Effector memory CD8-positive, alpha-beta T cell (primary cell): ENCODE measurements at places on chromosomes 6 and 20.
A peak's percentile ranks its signal among the peaks of the same experiment; 100 is the strongest.

DNA sequence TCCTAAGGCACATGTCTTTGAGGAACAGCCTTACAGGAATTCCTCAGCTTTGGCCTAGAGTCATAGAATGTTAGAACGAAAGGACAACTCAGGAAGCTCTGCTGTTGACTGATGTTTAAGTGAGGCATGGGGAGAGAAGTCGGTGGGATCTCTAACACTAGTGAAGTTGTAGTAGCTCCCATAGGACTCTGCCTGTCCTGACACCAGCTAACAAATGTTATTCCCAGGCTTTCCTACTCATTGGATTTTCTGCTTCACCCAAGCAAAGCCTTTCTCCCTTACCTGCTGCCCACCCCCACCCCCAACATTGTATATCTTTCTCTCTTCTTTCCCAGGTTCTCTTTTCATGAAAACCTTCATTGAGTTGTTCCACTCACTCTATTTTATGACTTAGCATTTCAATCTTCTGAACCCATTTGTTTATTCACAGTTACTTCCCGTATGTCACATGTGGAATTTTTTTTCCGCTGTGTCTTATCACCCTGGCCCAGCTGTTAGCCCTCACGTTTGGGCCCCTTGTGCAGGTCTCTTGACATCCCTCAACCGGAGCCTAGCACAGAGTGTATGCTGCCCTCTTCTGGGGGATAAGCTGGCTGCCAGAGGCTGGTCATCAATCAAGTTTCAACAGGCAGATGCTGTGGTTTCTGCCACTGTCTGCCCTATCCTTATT, 39.2 kb upstream of the RNF8 start:
- DNase-seq, result no peak

GRCh38 chr6:66865771-66866170, 1158.7 kb upstream of the EYS start:
- no peak for DNase-seq

DNA sequence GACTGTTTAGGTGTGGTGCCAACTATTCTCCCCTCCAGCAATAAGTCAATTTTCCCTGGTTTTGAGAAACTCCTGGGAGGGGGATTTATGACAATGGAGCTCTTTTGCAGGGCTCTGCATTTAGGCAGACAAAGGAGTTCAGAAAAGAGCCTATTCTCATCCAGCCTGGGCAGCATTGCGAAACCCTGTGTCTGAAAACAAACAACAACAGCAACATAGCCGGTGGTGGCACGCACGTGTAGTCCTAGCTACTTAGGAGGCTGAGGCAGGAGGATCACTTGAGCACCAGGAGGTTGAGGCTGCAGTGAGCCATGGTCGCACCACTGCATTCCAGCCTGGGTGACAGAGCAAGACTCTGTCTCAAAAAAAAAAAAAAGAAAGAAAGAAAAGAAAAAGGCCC, 6.4 kb downstream of the CLPS start:
- DNase-seq, result no peak

- DNase-seq, result no peak
Measured at GRCh38 chr6:26270486-26270861, 94.5 kb upstream of the BTN3A2 start.

DNA sequence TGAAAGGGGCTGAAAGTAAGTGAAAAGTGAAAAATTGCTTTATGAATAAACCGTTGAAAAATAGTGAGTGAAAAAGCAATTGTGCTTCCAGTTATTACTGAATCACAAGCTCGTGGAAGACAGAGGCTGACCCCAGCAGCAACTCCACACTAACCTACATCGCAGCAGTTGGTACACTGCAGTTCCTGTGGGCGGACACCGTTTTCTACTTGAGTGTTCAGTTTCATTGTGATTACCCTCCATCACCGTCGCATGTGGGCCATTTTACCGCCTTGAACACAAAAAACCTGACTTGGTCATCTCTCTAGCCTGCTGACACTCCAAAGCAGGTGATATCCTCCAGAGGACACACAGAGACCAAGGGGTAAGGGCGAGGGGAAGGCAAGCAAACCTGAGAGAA, 28.4 kb downstream of the PRDM1 start:
- DNase-seq, result peak; percentile 37

DNA sequence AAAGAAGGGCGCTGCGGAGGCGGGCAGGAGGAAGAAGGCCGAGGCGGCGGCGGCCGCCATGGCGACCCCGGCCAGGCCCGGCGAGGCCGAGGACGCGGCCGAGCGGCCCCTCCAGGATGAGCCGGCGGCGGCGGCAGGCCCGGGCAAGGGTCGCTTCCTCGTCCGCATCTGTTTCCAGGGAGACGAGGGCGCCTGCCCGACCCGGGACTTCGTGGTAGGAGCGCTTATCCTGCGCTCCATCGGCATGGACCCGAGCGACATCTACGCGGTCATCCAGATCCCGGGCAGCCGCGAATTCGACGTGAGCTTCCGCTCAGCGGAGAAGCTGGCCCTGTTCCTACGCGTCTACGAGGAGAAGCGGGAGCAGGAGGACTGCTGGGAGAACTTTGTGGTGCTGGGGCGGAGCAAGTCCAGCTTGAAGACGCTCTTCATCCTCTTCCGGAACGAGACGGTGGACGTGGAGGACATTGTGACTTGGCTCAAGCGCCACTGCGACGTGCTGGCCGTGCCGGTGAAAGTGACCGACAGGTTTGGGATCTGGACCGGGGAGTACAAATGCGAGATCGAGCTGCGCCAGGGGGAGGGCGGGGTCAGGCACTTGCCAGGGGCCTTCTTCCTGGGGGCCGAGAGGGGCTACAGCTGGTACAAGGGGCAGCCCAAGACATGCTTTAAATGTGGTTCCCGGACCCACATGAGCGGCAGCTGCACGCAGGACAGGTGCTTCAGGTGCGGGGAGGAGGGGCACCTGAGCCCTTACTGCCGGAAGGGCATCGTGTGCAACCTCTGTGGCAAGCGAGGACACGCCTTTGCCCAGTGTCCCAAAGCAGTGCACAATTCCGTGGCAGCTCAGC, 780 bp downstream of the ZCCHC3 start:
- DNase-seq, result peak; percentile 30

DNA sequence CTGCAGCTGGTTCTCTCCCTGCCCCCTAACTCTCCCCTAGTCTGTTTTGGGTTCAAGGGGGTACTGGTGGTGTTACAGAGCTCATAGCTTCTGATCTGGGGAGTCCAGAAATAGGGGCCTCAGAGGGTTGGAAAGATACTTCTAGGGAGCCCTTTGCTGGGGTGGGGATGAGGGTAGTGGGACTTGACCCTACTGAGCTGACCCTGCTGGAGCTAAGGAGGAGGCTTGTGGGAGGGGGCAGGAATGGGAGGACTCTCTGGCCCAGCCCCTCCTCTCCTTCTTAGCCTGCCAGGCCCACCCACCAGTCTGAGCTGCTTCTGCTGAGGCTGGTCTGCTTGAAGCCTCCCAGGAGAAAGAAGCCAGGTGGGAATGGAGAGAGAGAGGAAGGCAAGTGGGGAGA, at the start of gene EGFL8:
Gene EGFL8, plus strand, starts transcription at position 301 of the 400 bp plus-strand sequence. CDS start 1,571 bp downstream, outside the sequence.
- DNase-seq, result no peak

- DNase-seq, result no peak
Measured at GRCh38 chr6:863831-864230, 170.9 kb upstream of the EXOC2 start.

DNA sequence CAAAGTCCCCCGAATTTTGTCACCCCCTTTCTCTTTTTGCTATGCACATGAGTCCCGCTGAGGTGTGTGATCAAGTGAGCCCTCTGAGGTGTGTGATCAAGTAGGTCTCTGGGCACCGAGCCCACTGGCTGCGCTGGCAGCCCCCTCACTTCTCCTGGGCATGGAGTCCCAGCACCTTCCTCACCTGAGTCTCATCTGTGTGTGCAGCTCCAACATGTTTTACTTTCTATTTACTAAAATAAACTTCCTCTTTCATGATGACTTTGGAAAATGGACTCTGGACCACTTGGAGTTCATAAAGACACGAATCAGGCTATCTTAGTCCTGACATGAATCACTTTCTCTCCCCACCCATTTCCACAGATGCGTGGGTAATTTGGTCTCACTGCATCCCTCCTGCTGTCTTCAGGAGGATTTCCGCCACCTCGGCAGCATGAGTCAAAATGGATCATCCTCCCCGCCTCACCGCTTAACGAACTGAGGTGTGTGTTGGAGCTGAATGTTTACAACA, 39.8 kb downstream of the PRDM1 start:
- no peak for DNase-seq

DNA sequence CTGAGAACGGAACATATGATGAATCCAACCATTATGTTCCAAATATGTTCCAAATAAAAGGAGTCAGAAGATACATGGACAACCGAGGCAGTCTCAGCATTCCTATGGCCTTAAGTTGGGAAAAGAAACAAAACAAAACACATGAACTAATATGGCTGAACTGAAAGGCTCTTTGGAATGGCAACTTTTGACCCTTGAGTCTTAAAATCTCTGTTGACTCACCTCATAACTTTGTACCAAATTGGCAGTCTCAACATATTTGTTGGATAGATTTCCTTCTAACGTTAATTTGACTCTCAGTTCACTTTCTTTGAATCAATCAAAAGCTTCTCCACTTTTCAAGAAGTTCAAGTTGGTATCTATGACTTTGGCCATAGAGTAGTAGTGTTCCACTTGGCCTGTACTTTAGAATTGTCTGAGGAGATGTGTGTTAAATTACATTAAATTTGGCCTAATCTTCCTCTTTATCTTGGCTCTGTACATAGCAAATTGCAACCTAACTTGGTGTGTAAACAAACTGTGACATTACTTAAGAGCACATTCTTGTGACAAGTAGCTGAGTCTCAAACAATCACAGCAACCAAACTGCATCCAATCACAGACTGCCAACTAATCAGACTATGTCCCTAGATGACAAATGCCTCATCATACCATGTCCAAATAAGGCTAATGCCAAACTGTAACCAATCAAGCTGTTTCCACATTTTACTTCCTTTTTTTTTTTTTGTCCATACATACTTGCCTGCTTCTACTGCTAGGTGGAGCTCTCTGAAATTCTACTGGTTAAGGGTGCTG, 208.8 kb downstream of the BMP2 start:
- DNase-seq, result no peak

- DNase-seq, result no peak
Measured at GRCh38 chr6:113856625-113857555, at the start of gene MARCKS. Gene MARCKS, plus strand, starts transcription at chr6:113857345. Its CDS starts 401 bp downstream, at chr6:113857746.

GRCh38 chr20:47529840-47530239, 28.2 kb downstream of the NCOA3 start:
- DNase-seq, result no peak
